ENCODE measurements at places on chromosomes 5 and 9. TPM values are rescaled to one million over a fixed set of nuclear protein-coding genes. Genes with fewer than 3 reads are reported as not detected.

The CD180 gene
- total RNA-seq: not detected

- DNase-seq: no peak
These were observed 719.5 kb downstream of the TLR4 start for GRCh38 chr9:118423721-118424120.

The RNF208 gene
- 0.76 TPM for total RNA-seq

The HRCT1 gene
- 0.47 TPM for total RNA-seq

The SPEF2 gene
- 0.82 TPM for total RNA-seq

DNA sequence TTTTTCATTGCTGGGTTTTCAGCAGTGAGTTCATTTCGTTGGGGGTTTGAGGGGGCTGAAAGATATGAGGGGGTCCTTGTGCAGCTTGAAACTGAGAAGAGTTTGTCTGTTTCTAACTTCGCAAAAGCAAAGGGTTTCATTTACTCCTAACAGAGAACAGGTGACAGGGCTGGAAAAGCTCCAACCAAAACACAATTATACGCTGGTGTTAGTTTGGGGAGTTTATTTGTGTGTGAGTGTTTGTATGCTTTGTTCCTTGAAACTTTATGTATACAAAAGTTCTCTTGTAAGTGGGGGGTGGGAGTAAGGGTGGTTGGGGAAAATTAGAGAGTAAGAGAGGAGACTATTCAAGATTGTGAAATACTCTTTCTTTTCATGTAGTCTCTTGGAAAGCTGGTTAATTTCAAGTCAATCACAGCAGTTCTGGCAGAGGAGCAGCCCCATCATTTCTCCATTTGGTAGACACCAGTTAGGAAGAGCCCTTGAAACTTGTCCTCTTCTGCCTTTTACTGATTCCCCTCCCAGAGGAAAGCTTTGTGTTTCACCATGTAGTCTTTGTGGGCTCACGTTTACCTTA, 881 bp downstream of the TNFAIP8 start:
- no peak for DNase-seq

The RNF180 gene
- total RNA-seq: 4.7 TPM
